ENCODE measurements at places on chromosomes 1 and 21.

- DNase-seq, result no peak
Observed at GRCh38 chr1:221284028-221284427, 404.8 kb downstream of the HLX start.

- DNase-seq, result no peak
Observed at GRCh38 chr1:111008031-111008430, 44.3 kb upstream of the LRIF1 start.

DNA sequence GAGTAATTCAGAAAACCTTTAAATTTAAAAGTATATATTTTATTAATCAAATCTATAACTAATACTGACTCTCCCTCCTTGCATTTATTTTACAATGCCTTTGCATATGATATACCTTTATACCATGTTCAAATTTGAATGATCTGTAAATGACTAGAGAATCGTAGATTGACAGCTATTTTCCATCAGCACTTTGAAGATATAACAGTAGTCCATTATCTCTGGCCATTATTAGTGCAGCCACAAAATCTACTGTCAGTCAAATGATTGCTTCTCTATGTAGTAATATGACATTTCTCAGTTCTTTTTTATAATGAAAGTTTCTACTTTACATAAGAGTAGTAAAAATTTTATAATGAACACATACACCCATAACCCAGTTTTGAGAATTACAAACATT is 1054.8 kb upstream of the B3GALT2 start:
- no peak for DNase-seq

DNA sequence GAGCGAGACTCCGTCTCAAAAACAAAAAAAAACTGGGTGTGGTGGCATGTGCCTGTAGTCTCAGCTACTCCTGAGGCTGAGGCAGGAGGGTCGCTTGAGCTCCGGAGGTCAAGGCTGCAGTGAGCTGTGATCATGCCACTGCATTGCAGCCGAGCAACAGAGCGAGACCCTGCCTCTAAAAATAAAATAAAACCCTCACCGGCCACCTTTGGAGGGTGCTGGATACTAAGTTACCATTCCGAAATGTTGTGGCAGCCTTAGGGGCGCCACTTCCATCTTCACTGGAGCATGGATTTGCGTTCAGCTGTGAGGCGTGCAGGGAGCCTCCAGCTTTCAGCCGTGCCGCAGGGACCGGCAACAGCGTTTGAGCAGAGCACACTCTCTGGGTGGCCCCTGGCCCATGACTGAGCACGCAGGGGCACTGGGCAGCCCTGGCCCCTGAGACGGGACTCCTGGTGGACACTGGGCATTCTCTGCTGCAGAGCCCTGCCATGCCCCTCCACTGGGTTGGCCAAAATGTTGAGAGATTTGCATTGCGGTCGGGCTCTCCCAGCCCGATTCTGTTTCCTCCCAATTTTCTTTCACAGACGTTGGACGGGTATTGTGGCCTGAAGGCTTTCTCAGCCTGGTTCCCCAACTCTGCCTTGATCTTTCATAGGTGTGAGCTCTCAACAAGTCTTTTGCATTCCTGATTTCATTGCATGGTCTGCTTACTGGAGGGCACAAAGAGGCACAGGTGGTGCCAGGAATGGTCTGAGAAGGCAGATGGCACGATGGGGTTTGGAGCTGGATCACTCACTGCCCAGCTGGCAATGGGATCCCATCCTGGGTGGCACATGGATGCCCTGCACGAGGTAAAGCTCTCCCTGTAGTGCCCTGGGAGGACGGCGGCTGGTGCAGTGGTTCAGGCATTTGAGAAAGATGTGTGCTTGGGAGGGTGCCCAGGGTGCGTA is 5.8 kb upstream of the CFAP74 start:
- no peak for DNase-seq

- DNase-seq, result no peak
Observed at GRCh38 chr21:38203229-38203628, 53.6 kb upstream of the KCNJ15 start.

GRCh38 chr21:31352836-31353235 is 8.8 kb upstream of the TIAM1 start:
- DNase-seq, result no peak

DNA sequence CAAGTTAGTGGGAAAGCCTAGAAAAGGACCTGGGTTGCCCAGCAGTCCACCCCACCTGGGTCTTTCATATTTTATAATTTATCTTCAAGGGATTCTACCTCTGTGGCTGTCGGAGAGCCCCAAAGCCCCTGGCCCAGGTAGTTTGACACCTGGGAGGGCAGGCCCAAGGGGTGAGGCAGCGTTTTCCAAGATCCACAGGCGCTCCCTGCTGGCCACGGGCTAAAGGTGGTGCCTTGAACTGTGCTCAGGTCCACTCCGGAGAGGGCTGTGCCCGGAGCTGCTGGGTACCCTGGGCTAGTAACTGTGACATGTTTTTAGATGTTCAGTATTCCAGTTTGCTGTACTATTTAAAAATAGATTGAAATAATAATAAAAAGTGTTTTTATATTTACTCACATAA is 37.2 kb upstream of the CRNN start:
- no peak for DNase-seq

DNA sequence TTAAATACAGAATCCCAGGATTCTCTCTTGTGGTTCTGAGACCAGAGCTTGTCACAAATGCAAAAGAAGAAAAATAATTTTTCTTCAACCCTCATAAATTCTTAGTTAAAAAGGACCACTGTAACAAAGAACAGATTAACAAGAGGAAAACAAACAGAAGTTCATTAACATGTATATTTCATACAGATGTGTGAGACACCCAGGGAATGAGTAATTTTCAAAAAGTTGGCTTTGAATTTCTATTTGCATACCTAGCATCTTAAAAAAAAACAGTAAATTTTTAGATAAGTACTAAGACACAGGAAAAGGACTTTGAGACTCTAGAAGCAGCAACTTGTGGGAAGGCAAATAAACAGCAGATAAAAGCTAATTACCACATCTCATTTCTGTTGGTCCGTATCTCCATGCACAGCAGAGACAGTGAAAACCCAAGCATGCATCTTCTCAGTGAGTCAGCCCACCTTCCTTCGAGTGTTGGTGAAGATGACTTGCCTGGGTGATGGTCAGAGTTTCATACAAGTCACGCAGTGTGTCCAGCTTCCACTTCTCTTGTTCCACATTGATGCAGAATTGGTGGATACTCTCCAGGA is 399.9 kb upstream of the ADAMTS5 start:
- DNase-seq, result no peak

GRCh38 chr1:209539576-209539975 is 43.9 kb upstream of the CAMK1G start:
- no peak for DNase-seq

DNA sequence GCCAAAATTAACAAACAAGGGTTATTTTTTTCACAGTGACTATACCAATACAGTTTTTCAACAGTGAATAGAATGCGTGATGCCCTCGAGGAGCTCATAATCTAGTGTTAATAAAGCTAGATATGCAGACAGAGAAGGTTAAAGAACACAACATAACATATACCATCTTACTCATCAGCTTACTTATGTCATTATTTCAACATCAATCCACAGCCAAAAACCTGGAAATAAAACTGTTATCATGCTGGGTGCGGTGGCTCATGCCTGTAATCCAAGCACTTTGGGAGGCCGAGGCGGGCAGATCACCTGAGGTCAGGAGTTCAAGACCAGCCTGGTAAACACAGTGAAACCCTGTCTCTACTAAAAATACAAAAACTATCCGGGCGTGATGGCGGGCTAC is 6.1 kb downstream of the STX6 start:
- no peak for DNase-seq

GRCh38 chr1:67812226-67812625 is 21.0 kb downstream of the GNG12 start:
- no peak for DNase-seq

DNA sequence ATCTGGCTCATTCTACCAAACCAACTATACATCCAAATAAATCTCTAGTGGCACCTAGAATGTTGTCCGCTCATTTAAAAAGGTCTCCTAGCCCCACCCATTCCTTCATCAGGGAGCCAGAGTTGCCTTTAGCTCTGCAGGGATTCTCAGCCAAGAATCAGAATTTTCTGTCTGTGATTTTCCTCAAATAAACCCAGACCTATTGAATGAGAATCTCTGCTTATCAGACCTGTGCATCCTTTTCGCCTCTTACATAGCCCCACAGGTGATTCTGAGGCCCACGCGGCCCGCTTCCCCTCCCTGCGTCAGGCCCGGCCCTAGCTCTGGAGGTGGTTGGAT is 410 bp upstream of the TDRD5 start:
- no peak for DNase-seq

DNA sequence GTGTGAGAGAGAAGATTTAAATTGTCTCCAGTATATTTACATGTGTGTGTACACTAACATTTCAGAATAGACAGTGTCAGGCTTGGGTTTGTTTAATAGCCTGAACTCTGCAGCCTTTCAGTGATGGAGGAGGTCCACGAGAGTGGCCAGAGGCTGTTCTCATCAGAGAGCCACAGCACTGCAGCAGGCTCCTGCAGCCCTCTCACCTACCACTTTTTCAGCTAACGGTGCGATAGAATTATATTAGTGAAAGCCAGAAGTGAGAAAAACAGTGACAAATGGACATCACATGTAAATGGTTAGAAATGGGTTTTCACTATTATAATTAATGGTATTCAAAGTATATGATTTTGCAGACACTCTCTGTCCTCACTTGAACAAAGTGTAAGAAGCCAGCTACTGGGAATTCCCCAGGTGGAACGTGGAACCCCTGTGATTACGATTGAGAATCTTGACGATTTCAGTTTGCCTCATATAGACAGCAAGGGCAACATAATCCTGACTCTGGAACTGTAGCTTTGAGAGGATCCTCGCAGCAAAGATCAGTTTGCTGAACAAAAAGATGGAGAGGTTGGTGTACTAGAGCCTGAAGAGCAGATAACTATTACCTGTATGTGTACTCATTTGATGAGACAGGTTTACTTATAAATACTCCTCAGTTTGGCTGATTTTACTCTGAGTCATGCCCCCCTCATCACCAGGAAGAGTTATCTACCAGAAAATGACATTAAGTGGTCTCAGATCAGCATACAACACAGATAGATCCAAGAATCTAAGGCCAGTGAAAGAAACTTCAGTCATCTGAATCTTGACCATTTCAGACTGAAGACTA is 31.4 kb downstream of the IFI16 start:
- DNase-seq, result no peak

GRCh38 chr1:161719325-161719611 is 2.1 kb upstream of the FCRLB start:
- no peak for DNase-seq

DNA sequence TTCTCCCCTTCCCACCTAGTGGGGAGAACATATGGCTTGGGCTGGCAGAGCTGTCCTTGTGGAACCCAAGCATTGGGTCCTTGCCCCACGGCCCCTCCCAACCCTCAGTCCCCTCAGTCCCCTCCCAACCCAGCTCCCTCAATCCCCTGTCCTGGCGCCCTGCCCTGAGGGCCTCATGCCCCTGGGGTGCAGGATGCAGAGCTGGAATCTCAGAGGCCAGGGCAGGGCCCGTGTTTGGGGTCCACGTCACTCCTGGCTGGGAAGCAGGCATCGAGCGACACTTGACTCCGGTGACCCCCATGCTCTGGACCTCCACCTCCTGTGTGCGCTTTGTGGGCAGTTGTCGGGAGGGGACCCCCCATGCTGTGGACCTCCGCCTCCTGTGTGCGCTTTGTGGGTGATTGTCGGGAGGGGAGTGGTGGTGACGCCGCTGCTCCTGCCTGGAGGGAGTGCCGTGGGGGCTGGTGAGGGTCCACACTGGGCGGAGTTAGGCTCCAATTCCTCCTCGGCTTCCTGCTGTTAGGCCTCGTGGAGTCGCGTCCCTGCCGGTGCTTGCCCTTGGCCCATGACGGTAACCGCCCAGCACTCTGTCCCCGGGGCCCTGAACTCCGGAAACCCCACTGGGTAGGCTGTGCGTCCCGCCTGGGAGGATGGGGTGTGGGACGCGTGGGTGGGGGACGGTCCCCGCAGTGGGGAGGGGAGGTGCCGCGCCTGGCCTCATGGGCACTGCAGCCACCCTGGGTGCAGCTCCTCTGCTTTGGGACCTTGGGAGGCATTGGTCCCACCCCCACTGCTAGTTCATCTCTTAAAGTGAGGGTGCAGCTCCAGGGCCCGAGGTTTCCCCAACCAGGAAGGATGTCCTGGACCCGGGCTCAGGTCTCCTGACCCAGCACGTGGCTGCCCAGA is 31.2 kb downstream of the SLX9 start:
- no peak for DNase-seq

DNA sequence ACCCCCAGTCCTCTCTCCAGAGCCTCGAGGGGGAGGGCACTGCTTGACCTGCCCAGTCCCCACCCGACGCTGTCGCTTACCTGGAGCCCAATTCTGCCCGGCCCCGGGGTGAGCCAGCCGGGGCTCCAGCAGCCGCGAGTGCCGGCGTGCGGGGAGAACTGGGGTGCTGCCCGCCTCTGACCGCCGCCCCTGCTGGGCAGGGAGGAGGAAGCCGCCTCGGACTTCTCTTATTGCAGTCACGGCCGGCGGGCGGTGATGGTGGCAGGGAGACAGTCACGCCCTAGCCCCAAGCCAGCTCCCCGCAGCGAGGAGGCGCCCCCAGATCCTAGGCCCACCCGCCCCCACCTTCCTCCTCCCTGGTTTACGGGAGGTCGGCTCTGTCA is at the start of gene FGR:
Gene FGR (minus strand): TSS at position 201 of the 383 bp plus-strand sequence. CDS start 11,269 bp downstream, outside the sequence.
- no peak for DNase-seq

DNA sequence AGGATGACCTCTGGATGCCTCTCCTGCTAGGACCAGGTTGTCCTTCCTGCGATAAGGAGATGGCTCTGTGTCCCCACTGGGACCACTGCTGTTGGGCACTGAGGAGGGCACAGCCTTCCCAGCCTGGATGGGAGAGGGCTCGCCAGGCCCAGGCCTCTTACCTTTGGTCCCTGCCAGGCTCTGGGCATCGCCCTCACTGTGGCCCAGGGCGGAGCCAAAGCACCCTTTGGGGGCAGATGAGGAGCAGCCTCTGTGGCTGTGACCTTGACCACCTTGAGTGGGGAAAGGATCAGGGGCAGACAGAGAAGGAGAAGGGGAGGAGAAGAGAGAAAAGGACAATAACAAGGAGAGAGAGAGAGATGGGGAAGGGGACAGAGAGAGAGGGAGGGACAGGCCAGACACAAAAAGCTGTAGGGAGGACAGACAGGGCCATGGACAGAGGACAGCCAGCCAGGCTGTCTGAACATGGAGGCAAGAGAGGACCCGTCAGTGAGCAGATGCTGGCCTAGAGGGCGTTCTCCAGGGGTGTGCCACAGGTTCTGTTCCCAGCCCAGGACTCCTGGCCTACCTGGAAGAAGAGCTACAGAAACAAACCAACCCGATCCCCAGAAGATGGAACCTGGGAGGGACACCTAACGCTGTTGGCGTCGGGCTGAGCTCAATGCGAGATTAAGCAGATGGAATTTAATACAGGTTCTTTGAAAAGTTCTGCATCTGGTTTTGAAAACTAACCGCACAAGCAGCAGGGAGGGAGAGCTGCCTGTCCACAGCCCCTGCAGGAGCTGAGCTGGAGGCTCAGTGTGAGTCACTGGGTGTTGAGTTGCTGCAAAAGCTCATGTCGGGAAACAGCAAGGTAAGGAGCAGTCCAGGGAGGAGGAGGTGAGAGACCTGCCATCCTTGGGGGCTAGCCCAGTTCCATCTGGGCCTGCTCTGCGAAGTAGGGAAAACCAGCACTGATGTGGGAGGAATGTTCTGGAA is 262.1 kb downstream of the PTPRU start:
- no peak for DNase-seq

Measured in stimulated activated CD8-positive, alpha-beta memory T cell treated with anti-CD3 and anti-CD28 coated beads, Interleukin-2, amount 100 ng/mL, for 1 hour (primary cell).